ENCODE measurements at places on chromosomes 5 and 9.

GRCh38 chr9:133263557-133263956 lies 11.4 kb downstream of the ABO start:
- no peak for DNase-seq

GRCh38 chr5:6676702-6677101 lies 36.5 kb upstream of the TENT4A start:
- DNase-seq, result no peak

DNA sequence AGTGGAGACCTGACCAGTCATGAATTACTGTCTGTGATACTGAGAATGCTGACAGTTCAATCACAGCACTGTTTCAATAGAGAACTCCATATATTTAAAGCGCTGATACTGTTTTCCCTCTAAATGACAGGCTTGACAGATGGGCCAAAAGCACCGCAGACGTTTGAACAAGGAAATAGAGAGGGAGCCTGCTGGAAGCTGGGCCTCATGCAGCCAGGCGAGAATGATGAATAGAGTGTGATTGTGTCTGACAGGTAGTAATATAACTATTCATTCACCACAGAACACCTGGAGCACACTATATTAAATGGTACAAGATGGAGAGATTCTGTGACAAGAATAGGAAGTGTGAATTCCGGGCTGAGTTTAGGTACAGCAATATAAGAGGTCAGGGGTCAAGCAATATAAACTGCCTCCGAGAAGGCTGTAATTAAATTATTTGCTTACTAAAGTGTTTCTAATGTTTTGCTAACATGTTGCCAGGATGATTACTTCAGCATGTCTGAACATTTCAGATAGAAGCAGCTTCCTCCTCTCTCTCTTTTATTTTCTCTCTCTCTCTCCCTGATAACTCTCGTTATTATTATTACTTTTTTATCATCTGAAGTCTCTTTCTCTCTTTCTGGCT lies 297.7 kb downstream of the CSNK1G3 start:
- no peak for DNase-seq

DNA sequence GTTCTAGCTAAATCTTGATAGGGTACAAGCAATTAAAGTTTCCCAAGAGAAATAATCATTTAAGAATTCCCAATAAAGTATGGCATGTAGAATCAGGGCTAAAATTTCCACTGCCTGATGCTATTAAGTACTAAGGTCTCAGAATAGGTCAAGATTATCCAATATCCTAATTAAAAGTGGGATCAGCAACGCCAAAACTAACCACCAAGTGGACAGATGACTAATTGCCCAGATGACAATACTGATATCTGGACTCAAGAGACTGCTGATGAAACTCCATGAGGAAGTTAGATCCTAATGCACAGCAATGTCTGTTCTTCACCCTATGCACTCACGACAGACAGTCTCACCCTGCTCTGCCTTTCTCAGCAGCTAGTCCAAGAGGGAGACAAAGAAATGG lies 14.3 kb downstream of the DEPDC1B start:
- no peak for DNase-seq

DNA sequence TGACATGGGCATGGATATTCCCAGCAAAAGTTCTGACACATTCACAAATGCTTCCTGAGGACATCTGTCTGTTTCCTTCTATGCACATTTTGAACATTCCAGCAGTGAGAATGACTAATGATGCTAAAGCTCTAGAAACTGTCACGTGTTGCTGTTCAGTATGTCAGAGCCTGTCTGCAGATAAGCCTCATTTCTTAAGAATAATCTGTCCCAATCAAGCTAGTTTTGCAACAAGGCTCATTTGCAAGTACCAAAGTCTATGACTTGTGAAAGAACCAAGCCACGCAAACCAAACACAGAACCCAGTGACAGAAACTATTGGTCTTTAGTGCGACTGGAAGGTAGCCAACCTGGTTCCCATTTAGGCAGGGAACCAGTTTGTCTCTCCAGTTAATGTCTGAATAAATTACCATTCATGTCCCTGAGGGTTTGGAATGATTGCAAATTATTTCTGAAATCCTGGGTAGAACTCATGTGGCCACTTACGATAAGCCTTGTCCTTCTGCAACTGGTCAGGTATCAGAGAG lies 178.5 kb downstream of the C9orf152 start:
- DNase-seq, result no peak

- no peak for DNase-seq
These were observed 343.4 kb upstream of the CDH6 start for GRCh38 chr5:30849931-30850710.

- DNase-seq, result no peak
These were observed 7.6 kb downstream of the OTULIN start for GRCh38 chr5:14672082-14672481.

GRCh38 chr5:127919006-127919796 lies 164.4 kb upstream of the SLC12A2 start:
- no peak for DNase-seq

Measured in C1 segment of cervical spinal cord (tissue), 14 donors.